Effector CD4-positive, alpha-beta T cell (primary cell): ENCODE measurements at places on chromosomes 16 and 17.

DNA sequence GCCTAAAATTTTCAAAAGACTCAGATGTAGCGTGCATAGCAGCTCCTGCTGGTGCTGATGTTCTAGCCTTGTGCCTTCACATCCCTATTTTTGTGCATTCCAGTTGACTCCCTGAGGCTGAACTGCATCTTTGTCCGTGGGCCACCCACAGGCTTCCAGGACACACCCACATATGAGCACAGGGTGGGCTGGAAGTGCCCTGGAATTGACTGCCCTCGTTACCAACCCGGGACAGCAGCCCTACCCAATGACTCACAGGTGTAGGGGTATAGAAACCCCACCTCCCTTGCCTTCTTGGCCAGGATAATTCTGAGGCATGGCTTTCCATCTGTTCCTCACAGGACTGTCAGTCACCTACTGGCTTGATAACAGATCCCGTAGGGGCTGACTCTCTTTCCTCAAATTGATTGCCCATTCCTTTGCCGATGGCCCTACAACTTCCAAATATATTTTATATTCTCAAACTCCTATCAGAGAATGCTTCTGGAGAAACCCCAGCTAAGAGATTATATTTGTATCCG lies 65.9 kb upstream of the CDH13 start:
- DNase-seq: no peak

GRCh38 chr16:22424161-22424937 lies 49.9 kb upstream of the CDR2 start:
- no peak for DNase-seq

DNA sequence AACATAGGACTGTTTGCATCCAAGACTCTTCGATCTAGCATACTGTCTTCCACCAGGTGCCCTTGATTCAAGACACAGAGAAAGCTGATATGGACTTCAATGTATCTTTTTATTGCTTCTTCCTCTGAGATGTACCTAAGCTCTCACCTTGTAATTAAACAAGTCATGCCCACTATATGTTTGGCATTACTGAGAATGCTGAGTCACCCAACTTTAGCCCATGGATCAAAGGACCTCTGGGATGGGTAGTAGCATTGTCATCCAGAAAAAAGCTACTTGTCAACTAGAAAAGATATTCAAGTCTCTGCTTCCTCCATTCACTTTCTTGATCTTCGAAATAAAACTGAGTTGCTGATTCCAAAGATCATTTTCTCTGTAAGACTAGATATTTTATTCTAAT lies 37.8 kb downstream of the CDH8 start:
- no peak for DNase-seq

GRCh38 chr16:22683730-22684573 lies 130.0 kb upstream of the HS3ST2 start:
- no peak for DNase-seq

DNA sequence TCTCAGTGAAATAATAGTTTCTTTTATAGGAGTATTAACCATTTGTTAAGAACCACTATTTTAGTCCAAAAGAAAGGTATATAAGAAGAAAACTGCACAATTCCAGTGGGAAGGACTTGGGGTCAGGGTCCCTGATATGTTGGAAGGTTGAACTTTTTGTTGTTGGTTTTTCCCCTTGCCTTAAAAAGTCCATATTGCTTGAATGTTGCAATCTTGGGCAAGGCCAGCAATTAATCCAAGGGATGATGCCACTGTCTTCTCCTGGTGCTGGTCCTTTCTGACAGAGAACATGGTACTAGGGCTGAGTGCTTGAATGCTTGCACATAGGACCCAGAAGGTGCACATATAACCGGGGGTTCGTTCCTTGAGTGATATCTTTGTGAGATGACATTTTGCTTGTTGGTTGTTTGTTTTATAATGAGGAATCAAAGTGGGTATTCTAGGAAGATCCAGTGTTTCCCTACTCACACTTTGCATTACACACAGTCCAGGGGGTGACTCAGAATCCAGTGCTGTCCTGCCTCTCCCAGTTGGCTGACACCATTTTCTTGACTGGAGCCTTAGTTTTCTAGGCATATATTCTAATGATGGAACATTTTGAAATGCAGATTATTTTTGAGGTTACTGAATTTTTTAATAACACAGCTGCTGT lies 54.9 kb downstream of the SIAH1 start:
- DNase-seq: no peak

DNA sequence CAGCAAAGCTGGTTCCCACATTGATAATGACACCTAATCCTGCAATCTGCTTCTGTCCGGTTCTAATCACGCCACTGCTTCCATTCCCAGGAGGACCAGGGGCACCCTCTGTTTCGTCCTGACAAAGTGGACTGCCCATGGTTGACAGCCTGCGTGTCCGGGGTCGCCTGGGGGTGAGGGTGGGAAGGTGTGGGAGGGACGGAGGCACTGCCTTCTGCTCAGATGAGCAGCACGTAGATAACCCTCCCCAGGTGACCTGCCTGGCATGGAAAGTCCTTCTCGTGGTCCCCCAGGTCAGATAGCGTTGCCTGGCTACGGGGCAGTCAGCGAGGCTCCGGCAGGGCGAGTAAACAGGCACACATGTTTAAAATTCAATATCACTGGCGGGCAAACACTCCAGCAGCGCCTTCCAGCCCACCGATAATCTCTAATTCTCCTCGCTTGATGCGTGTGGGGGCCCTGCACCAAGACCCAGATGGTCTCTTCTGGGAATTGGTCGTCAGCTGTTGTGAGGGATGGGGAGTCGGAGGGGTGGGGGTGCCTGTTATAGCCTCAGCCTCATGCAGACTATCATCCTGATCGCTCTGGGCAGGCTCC lies 132.2 kb downstream of the RAP1GAP2 start:
- no peak for DNase-seq

DNA sequence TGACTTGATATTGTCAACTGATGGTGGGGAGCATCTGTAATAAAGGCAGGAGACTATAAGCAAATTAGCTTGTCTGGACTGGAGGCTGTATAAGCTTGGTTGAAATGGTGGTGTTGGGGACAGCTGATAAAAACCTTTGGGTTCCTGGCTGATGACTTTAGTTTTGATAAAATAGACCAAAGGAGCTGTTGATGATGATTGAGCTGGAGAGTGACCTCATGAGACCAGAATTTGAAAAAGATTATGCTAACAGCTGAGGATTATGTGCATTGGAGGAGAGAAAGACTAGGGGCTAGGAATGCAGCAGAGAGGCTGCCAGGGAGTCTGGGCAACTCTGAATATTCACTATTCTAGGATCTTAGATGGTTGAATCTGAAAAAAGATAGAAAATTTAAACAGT lies 8.7 kb upstream of the CDC27 start:
- no peak for DNase-seq

GRCh38 chr17:4934173-4934979 lies 2.3 kb downstream of the GP1BA start:
- no peak for DNase-seq

DNA sequence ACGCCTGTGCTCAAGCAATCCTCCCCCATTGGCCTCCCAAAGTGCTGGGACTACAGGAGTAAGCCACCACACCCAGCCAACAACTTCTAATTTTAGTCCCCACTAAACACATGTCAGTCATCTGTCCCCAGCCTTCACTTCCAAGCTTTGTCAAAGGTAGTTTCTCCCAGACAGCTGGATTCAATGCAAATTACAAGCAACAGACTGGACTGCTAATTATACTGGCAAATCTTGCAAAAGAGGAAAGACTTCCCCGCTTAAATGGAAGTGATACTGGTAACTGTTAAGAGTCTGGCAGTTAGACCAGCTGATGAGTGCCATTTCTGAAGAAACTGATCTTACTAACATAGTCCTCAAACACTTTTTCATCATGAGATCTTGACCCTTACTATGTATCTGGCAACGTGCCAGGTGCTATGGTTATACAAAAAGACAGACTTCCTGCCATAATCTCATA lies 8.2 kb upstream of the GGA2 start:
- no peak for DNase-seq
